ENCODE measurements at places on chromosomes 1 and 21. TPM values are rescaled to one million over a fixed set of nuclear protein-coding genes. Genes with fewer than 3 reads are reported as not detected.
A peak's percentile ranks its signal among the peaks of the same experiment; 100 is the strongest.

The OR2L13 gene
- not detected for total RNA-seq

The KLF17 gene
- not detected for total RNA-seq

The MFAP2 gene
- 7.2 TPM for total RNA-seq

The LINGO4 gene
- 0.41 TPM for total RNA-seq

The SLC2A5 gene
- total RNA-seq: 6.4 TPM

The DNM3 gene
- total RNA-seq: 19.1 TPM

The S100A13 gene
- 225 TPM for total RNA-seq

The ZBTB17 gene
- total RNA-seq: 41.5 TPM

The THBS3 gene
- total RNA-seq: 33.0 TPM

The SPRR5 gene
- not detected for total RNA-seq

DNA sequence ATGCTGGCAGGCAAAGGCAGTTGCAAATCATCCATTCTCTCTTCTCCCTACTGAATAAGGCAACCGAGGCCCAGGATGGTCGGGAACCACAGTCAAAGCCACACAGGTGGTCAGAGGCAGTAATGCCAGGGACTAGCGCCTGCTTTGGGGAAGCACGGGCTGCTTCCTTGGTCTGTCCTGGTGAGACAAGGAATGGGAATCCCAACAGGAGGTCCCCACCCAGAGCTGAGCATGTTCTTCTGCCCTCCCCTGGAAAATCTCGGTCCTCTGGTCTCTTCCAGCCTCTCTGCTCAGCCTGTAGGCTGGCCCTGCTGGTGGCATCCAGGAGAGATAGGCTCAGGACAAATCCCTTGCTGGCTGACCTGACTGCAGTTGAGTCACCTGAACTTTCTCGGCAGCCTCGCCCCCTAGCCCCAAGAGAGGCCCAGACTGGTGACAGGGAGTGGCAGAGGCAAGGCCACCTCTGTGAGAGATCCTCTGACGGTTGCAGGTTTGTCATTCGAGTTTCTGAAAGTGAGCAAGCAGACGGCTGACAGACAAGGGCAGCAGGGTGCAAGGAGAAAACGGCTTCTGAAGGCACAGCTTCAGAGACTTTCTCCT is 5.8 kb downstream of the OLIG1 start:
- H3K36me3 ChIP-seq: no peaks in the 10 kb centered on the region
- H3K27me3 ChIP-seq: peaks cover 46% of the 10 kb centered on the region

DNA sequence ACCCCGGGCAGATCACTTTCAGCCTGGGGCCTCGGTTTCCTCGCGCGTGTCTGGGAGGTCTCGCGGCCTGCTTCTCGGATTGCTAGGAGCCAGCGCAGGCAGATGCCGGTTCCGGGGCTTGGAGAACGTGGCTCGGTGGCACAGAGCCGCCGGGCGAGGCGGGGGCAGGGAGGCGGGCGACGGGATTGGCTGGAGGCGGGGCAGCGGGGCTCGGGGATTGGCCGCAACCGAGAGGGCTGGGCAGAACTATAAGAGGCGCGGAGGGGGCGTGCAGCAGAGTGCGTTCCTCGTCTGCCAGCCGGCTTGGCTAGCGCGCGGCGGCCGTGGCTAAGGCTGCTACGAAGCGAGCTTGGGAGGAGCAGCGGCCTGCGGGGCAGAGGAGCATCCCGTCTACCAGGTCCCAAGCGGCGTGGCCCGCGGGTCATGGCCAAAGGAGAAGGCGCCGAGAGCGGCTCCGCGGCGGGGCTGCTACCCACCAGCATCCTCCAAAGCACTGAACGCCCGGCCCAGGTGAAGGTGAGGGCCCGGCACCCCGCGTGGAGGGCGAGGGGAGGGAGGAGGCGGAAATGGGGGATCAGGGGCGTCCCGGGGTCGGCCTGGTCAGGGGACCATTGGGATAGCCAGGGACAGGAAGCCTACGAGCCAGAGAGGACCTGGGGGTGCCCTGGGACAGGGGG is at the start of gene MFSD2A:
MFSD2A (plus strand) TSS at position 276 of the 677 bp plus-strand sequence; CDS start at position 424, 148 bp downstream.
- H3K27me3 ChIP-seq: peaks cover 2% of the 10 kb centered on the region
- H3K36me3 ChIP-seq: no peaks in the 10 kb centered on the region
- DNase-seq: peak; percentile 91
- H3K4me1 ChIP-seq: no peaks in the 10 kb centered on the region

GRCh38 chr1:19495799-19496526 is 10.6 kb upstream of the CAPZB start:
- H3K36me3 ChIP-seq: no peaks in the 10 kb centered on the region
- no peaks in the 10 kb centered on the region for H3K4me1 ChIP-seq
- DNase-seq: no peak
- H3K27ac ChIP-seq: no peak overlapping the region
- no peak overlapping the region for H3K4me3 ChIP-seq

GRCh38 chr1:26122988-26123973 is 11.7 kb downstream of the PDIK1L start:
- no peak overlapping the region for H3K27ac ChIP-seq
- peaks cover 5% of the 10 kb centered on the region for H3K36me3 ChIP-seq

DNA sequence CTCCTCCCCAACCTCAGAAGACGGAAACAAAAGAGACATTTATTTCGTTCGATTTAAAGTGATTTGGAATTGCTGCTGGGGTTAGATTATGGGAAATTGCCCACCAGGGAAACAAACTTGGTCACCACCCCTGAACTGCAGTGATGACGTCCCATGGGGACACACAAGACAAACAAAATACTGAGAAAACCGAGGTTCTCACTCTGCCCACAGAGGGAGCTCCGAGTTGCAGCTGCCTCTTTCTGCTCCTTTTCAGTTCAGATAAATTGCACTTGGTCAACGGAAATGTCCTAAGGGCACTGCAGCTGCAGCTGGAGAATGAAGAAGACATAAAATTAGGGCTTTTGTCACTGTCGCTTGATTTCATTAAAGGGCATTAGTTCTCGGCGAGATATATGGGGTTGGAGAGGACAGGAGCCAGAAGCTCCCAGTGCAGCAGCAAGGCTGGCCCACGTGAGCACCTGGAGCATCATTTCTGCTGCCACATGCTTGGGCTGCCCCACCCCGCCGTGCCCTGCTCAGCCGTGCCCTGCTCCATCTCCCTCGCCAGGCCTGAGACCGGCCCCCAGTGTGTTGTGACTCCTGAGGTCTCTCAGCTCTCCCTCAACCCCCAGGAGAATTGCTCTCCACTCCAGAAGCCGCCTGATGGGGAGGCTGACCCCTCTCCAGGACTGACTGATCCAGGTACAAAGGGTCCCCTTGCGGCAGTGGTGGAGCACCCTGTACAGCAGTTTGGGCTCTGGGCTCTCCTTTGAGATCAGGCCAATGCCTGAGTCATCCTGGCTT is 231.7 kb upstream of the AJAP1 start:
- peak; percentile 39 for DNase-seq
- no peaks in the 10 kb centered on the region for H3K27me3 ChIP-seq
- H3K4me3 ChIP-seq: no peak overlapping the region
- H3K4me1 ChIP-seq: no peaks in the 10 kb centered on the region
- no peaks in the 10 kb centered on the region for H3K36me3 ChIP-seq
- H3K27ac ChIP-seq: no peak overlapping the region

DNA sequence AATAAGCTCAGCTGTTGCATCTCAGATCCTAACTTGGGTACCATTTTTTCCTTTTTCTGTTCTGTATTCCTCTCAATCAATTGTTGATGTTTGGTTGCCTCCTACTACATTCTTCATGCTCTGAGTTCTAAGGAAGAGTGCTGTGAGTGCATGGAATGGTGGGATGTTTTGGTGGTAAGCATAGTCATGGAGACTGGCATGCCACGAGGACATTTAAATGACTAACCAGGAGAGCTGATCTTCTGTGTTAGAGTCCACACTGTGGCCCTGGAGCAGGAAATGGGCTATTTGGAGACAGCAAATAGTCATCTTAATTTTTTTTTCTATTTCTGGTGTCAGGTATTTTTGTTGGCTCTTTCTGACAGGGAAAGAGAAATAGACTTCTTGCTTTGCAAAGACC is 69.5 kb upstream of the HSD17B7 start:
- DNase-seq: no peak
- H3K4me3 ChIP-seq: no peak overlapping the region
- no peaks in the 10 kb centered on the region for H3K36me3 ChIP-seq
- no peaks in the 10 kb centered on the region for H3K27me3 ChIP-seq

GRCh38 chr1:151327903-151328674 is 873 bp upstream of the PI4KB start:
- peaks cover 2% of the 10 kb centered on the region for H3K36me3 ChIP-seq
- peak overlapping the region; percentile 66 for H3K27ac ChIP-seq
- DNase-seq: peak; percentile 63

DNA sequence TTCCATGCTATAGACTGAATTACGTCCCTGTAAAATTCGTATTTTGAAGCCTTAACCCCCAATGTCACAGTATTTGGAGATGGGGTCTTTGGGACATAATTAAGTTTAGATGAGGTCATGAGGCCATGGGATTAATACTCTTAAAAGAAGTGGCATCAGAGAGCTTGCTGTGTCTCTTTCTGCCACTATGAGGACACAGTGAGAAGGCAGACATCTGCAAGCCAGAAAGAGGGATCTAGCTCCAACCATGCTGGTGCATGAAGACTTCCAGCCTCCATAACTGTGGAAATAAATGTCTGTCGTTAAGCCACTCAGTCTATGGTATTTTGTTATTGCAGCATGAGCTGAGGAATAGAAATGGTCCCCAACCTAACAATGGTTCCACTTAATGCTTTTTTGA is 99.0 kb downstream of the LTN1 start:
- H3K27ac ChIP-seq: no peak overlapping the region
- no peaks in the 10 kb centered on the region for H3K4me1 ChIP-seq
- no peaks in the 10 kb centered on the region for H3K27me3 ChIP-seq
- no peaks in the 10 kb centered on the region for H3K36me3 ChIP-seq

DNA sequence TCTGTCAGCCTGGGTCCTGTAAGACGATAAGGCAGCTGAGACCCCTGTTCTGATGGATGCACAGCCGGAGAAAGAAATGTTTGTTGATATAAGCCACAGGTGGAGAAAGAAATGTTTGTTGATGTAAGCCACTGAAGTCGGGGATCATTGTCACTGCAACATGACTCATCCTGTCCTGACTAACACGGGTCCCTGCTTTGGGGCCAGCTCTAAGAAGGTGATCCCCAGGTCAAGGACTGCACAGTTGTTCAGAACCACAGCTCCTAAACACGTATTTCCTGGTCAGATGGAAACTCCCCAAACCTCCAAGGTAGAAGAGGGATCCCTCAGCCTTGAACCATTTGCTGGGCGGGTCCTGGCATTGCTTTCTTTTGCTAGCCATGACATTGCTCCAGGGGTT is 86.4 kb upstream of the IGSF21 start:
- no peak overlapping the region for H3K27ac ChIP-seq
- no peaks in the 10 kb centered on the region for H3K27me3 ChIP-seq
- no peaks in the 10 kb centered on the region for H3K4me1 ChIP-seq
- H3K36me3 ChIP-seq: no peaks in the 10 kb centered on the region

DNA sequence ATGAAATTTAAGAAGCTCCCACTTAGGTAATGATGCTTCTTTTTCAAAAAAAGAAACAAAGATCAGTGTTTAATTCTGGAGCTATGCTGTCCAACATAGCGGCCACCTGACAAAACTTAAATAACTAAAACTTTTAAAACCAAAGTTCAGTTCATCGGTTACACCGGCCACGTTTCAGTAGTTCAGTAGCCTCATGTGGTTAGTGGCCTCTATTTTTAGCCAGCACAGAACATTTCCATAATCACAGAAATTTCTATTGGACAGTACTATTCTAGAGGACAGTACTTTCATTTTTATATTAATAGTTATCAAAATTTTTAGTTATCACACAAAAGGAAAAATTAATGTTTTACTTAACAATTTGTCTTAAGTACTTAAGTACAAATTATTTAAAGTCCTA is 141.0 kb downstream of the USP25 start:
- H3K27ac ChIP-seq: no peak overlapping the region
- H3K4me1 ChIP-seq: no peaks in the 10 kb centered on the region
- H3K36me3 ChIP-seq: peaks cover 11% of the 10 kb centered on the region
- no peak for DNase-seq
- H3K4me3 ChIP-seq: no peak overlapping the region

DNA sequence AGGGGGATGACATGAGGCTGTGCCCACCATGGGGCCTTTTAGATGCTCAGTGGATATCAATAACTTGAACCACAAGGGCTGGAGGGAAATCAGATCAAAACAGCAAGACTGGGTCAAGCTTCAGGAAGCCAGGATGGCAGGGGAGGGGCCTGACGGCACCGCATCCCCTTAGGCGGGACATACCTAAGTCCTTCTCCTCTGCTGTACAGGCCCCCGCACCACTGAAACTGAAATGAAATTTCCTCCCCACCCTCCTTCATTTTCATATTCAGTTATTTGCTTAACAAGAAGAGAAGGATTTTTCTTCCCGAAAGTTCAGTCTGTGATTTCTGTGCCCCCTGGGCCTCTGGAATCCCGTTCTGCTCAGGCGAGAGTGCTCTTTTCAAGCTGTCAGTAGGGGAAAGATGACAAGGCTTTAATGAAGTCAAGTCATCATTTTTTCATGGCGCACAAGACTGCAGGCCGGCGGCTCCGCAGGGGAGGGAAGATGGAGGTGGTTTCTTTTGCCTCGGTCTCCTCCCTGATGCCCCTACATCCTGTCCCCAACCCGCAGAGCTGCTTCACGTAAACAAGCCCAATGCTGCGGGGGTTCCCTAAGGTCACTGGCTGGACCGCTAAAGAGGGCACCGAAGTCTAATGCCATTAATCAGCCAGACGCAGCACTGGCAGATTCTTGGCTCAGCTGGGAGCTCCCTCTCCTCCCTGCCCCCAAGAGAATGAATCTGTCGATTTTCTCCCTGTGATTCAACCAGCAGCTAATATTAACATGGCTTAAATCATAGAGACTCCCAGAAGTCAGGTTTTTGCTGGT is 264.8 kb downstream of the C1orf94 start:
- no peaks in the 10 kb centered on the region for H3K36me3 ChIP-seq
- H3K4me3 ChIP-seq: no peak overlapping the region
- no peaks in the 10 kb centered on the region for H3K4me1 ChIP-seq
- H3K27ac ChIP-seq: no peak overlapping the region

GRCh38 chr21:36079010-36079649 is 9.3 kb downstream of the CBR1 start:
- H3K27me3 ChIP-seq: no peaks in the 10 kb centered on the region
- DNase-seq: peak; percentile 39
- H3K36me3 ChIP-seq: no peaks in the 10 kb centered on the region
- no peaks in the 10 kb centered on the region for H3K4me1 ChIP-seq
- H3K27ac ChIP-seq: peak overlapping the region; percentile 54

- no peak overlapping the region for H3K27ac ChIP-seq
- H3K4me3 ChIP-seq: no peak overlapping the region
- H3K4me1 ChIP-seq: no peaks in the 10 kb centered on the region
- H3K36me3 ChIP-seq: no peaks in the 10 kb centered on the region
- DNase-seq: no peak
Observed at GRCh38 chr1:209844695-209845407, 17.1 kb downstream of the UTP25 start.

All from kidney (tissue), 22 donors.